ENCODE measurements at places on chromosomes 6 and 20.

- no peak for DNase-seq
Measured at GRCh38 chr6:34574647-34575293, 18.6 kb upstream of the SPDEF start.

DNA sequence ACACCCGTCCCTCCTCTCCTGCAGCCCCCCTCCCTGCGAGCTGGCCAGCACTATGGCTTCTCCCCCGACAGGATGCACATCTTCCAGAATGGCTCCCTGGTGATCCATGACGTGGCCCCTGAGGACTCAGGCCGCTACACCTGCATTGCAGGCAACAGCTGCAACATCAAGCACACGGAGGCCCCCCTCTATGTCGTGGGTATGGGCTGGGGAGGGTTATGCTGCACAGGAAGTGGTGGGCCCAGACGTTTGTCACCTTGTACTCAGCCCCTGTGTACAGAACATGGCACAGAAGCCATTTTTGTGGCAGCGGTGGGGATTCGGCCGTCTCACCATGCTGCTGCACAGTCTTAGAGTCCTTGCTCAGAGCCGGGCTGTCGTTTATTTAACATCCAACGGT, 29.0 kb upstream of the SRF start:
- no peak for DNase-seq

- DNase-seq, result no peak
Measured at GRCh38 chr6:69012211-69012610, 377.1 kb downstream of the ADGRB3 start.

DNA sequence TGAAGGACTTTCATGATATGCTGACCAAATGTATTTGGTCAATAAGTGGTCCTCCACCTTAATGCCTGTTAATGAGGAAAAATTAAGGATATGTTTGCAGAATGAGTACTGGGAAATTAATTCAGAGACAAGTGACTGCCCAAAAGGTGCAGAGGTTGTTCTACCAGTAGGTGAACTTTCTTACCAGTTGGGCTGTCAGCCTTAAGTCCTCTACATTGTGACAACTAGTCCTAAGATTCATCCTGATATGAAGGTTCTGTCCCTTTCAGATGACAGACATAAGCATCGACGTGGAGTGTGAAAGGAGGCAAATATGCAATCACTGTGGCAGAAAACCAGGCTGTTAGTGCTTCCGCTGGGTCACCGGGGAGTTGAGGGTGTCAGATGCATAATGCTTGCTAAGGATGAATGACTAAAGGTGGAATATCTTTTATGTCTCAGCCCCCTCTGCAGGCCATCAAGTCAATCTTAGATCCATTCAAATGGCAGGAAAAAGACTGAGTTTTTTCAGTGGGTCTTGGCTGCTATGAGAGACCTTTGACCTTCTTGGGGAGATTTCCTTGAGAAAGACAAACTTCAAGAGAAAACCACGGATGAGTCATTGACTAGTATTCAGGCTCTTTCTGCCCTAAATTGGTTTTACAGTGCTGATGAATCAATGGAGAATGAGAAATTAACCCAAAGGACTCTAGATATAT, 226.0 kb downstream of the TPBG start:
- DNase-seq, result no peak

- no peak for DNase-seq
Measured at GRCh38 chr20:11190741-11191140, 516.9 kb upstream of the JAG1 start.

DNA sequence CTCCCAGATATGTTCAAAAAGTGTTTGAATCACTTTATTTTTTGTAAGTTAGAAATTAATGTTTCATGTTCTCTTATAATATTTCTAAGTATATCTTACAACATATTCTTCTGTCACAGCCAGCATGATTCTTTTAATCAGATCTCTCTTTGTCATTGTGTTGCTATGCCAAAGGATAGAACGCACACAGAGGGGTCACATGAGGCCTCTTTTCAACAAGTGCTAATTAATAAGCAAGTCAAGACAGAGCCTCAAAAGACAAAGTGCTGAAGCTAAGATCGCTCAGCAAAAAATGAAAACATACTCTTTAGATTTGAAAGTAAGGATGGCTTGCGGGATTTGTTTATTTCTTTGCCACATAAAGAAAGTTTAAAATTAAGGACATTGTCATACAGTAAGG, 508.8 kb upstream of the PTCHD4 start:
- no peak for DNase-seq

DNA sequence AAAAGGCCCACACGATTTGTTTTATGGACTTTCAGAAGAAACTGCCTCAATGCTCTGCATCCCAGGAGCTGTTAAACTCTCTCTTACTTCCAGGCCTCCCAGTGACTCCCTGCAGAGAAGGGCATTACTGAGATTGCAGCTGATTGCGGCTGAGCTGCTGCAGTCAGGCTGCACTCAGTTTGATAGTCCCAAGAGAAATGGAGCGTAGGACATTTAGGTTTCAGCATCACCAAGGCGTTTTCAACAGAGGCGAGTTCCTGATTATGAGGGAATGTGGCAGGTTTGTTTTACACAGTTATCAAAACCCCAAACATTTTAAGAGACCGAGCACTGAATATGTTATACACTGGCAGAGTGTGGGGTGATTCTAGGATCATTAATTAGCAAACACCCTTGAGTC, 145.6 kb downstream of the TBX18 start:
- DNase-seq, result no peak

- DNase-seq, result no peak
Measured at GRCh38 chr20:50561379-50562078, 51.3 kb downstream of the PTPN1 start.

DNA sequence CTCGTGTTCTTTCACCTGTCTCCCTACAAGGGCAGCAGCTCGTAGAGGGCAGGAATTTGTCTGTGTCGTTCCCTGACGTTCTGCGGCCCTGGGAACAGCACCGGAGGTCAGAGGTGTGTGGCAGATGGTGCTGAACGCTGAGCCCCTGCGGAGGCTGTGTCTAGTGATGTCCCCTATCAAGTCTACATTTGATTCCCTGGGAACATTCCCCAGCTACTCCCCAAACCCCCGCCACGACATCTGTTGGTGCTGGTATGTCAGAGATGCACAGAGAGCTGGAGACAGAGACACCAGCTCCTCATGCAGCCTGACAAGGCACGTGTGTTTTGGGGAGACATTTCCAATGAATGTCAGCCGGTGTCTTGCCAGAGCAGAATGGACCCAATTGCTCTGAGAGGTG, 7.7 kb downstream of the PMEPA1 start:
- no peak for DNase-seq

DNA sequence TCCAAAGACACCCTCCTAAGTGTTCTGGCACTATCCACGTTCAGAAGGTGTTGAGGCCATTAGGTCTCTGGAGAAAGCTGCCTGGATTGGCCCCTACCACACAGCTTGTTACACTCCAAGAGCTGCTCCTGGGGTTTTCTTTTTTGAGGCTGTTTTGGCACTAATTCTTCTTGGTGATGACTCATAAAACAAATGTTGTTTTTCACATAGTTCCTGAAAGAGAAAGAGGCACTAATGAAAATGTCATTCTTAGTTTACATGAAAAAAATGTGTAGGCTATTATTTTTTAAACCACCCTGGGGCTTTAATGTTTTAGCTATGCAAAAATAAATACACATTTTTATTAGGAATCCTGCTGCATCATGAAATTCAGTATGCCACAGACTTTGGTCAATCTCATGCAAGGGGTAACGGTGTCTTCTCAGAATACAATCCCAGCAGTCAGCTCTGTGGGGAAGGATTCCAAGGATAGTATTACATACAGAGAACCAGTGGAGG, 38.1 kb downstream of the TBPL1 start:
- no peak for DNase-seq

- DNase-seq, result no peak
Measured at GRCh38 chr6:15674690-15675386, 12.0 kb upstream of the DTNBP1 start.

GRCh38 chr20:47320990-47321805, 35.3 kb downstream of the ZMYND8 start:
- DNase-seq, result no peak

- DNase-seq, result no peak
Measured at GRCh38 chr6:40350747-40351217, 236.4 kb downstream of the LRFN2 start.

GRCh38 chr6:112357791-112358190, 10.7 kb downstream of the RFPL4B start:
- DNase-seq, result no peak

DNA sequence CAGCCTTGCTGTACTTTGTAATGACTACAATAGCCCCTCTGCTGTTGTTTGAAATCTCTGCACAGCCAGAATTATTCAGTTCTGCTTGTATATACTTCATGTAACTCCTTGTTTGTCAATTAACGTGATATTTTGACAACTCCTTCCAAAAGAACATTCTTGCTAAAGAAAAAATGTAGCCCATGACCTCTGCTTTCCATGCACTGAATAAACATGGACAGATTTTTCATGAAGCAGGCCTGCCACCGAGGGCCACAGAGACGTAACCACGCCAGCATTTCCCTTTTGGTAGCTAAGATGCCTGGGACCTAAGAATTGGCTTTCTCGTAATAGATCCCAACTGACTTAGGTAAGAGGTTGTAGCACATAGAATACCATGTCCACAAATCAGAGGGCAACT, 135.9 kb downstream of the MYLK4 start:
- no peak for DNase-seq

GRCh38 chr6:41023114-41023513, 15.9 kb downstream of the UNC5CL start:
- DNase-seq, result no peak

DNA sequence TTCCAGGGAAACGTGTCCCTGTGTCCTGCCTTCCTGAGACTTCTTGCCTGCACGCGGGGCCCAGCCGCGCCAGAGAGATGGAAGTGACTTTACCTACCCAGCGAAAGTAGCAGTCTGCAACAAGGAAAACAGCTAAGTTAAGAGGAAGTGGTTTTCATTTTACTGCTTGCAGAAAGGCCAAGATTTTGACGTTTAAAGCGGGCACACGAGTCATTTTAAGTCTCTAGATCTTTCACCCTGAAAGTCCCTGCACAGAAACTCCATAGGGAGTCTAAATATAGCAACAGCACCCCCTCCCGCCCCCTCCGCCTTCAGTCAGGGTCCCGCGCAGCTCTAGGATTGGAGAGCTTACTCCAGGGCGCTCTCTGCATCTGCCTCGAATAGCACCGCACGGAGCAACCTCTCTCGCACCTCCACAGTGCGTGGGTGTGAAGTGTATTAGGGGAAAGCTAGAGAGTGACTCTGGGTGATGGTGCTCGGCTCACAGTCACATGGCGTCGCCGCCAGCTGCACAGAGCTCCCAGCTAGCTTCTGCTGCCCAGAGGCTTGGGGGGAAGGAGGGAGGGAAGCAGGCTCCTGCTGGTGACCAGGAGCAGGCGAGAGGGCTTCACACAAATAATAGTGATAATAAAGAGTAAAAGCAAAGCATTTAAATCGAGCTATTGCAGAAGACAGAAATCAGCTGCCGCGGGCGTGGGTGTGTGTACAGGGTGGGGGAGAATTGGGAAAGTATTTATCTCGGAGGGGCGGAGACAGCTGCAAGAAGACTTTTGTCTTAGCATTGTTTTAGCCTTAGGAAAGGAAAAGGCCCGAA, 1.8 kb upstream of the KCNQ5 start:
- peak; percentile 23 for DNase-seq

DNA sequence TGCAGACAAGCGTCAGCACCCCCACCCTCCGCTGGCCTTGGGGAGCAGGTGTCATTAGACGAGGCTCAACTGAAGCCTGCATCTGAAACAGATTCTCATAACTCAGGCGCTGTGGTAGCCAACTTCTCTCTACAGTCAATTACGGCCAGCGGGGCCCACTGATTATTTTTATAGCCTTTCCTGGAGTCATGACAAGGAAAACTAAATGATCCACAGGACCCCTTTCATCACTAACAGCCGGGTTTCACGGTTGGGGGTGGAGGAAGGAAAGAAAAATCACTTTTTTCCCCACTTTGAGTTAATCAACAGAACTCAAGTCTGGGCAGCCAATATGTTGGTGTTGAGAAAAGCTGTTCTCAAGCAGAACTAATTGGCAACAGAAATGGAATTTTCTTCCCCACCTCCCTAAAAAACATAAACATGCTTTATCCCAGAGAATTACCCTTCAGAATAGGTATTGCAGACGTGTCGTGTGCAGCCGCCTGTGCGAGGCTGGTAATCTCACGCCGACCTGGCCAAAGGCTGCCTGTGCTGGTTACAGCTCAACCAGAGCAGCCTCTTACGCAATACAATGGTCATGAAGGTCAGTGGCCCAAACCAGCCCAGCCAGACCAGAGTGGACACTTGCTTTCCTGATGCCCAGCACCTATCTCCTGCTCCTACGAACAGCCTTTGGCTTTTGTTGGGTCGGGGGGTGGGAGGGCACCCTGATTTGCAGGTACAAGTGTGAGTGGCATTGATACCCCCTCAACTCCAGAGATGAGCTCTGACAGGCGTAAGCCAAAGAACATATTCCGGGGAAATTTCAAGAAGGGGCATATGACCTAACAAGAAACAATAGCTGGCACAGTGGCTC, 11.0 kb downstream of the RIPOR3 start:
- no peak for DNase-seq

GRCh38 chr6:34615574-34616226, 59.6 kb upstream of the SPDEF start:
- DNase-seq, result no peak

DNA sequence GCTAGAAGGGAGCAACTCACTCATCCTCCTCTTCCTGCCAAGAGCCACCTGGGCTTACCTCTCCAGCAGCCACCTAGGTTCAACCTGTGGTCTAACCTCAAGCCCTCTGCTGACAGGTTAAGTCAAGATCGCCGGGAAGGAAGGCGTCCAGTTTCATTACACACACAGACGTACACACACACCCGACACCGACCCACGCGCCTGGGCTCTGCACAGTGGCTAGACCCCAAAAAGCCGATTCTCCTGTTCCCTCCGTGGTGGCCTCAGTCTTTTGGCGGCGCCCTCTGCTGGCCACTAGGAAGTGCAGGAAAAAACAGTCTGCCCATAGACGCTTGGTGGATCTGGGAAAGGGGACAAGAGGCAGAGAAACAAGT, 52.8 kb downstream of the MRPL14 start:
- DNase-seq, result no peak

All from activated gamma-delta T cell (primary cell).